ENCODE measurements at places on chromosomes 4 and X.
A peak's percentile ranks its signal among the peaks of the same experiment; 100 is the strongest.

GRCh38 chr4:1045193-1045594 is 33.8 kb downstream of the FGFRL1 start:
- no peak for DNase-seq

DNA sequence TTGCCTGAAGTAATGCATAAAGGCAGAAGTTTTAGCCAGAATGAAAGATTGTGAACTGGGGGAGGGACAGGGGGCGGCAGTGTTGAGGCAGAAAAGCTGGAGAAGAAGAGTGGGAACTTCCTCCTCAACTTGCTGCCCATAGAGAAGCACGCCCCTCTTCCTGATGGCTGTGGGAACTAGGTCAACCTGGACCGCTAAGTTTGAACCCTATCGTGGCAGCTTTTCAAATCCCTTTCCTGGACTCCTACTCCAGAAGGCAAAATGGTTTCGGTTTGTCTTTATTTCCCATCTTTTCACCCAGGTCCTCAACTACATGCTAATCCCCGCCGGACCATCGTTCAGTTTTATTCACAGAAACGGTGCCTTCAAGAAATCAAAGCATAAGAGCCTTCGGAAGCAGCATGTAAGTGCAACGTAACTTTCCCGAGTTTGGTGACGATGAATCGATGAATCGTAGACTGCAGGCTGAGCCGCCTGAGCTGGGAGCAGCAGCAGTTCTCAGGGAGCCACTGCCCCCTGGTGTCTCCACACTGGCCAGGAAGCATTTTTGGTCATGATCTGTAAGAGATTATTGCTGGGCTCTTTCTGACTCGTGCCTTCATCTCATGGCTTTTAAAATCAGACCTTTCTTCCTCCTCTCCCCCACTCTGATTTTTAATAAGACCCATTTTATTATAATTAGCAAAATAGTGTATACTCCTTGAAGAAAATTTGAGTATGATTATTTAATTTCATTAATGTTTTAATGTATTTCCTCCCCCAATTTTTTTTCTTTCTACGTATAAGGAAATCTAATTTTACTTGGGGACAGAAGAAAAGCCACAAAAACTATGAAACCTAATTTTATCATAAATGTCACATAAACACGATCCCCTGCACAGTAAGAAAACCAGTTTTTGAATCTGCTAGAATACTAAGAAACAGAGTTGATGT is 21.4 kb downstream of the SPINK2 start:
- peak; percentile 79 for DNase-seq

GRCh38 chrX:31223817-31224216 is 152.0 kb upstream of the FTHL17 start:
- DNase-seq = no peak

- DNase-seq = no peak
Measured at GRCh38 chr4:68683034-68683433, 12.6 kb upstream of the UGT2B15 start.

DNA sequence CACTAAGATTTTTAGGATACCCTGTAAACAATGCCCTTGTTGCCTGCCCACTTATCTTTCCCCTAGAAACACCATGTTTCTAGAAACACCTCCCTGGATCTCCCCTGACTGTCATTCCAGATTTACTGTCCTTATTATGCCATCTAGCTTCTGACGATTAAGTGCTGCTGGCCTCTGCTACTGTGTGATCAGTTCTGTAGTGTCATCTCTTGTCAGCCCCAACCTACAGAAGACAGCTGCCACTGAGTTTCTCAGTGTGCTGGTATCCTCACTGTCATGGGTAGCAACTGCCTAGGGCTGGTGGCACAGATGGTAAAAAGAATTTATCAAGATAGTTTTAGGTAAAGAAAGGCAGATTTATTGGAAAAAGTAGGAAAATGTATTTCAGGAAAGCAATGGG is 68.7 kb upstream of the WWC2 start:
- DNase-seq = no peak

GRCh38 chr4:118981171-118981838 is 92.7 kb downstream of the SYNPO2 start:
- no peak for DNase-seq

GRCh38 chrX:9923357-9923756 is 43.8 kb upstream of the CLDN34 start:
- no peak for DNase-seq

- DNase-seq = no peak
Measured at GRCh38 chrX:15745179-15745578, 7.1 kb downstream of the CA5B start.

GRCh38 chr4:8763966-8764901 is 107.4 kb downstream of the HMX1 start:
- DNase-seq = no peak

DNA sequence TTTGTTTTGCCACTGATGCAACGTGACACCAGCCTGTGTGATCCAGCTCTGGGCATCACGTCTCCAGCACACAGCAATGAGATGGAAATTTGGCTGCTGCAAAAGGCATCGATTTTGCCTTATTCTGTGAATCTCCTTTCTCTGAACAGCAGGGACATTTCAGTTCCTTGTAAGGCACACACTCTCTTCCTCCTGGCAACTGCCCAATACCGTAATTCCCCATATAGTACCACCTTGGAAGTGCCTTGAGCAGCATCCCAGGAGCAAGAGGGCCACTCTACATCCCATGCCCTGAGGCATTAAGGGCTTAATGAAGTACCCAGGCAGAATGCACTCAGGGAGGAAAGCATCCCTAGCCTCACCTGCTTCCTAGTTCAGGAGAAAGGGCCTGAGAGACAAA is 10.5 kb upstream of the MAMLD1 start:
- DNase-seq = no peak

- no peak for DNase-seq
Measured at GRCh38 chr4:181578911-181579310, 664.3 kb upstream of the TENM3 start.

DNA sequence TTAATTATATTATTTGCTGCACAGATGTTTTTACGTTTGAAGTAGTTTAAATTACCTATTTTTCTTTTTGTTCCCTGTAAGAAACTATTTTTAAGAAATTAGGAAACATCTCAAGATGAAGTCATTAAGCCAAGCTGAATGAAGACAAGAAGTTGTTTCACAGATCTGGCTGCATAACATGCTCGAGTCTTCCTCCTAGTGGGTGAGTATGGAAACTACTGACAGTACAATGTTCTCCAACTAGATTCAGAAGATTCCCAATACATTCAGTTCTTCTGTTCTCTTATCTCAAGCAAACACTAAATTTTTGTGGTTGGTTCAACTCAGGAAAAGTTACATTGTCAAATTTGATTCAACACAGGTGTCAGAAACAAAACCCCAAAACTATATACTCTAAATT is 256.8 kb upstream of the VCX start:
- no peak for DNase-seq

DNA sequence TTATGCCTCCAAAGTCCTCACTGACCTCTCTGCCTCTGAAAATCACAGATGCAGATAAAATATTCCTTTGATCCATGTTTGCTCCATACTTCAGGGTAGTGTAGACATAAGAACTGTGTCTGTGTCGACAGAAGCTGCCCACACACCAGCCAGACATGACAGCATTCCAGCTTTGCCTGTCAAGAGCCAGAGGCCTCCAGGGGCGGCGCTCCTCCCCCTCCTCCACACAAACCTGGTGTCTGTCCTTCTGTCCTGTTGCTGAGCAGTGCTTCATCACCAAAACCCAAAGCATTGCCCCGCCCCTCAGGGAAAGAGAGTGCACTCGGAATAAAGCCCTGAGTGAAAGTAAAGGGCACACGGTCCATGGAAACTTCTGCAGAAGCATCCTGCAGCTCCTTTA is 379.4 kb downstream of the FBXW7 start:
- no peak for DNase-seq

- no peak for DNase-seq
Measured at GRCh38 chr4:165301833-165302232, 25.6 kb upstream of the MSMO1 start.

DNA sequence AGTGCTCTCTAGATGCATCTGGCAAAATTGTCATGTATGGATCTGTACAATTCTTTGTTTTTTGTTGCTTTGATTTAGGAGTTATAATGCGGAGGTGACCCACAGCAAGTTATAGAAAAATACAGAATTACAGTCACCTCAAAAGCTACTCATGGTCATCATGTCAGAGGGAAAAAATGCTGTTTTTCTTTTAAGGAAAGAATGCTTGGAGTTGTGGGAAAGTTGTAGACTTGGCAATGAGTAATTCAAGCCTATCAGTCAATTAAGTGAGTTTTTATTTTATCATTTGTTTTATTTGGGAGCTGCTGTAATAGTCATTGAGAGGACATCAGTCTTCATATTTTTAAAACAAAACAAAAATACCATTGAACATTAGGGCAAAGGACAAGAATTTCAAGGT is 16.4 kb downstream of the FHL1 start:
- no peak for DNase-seq

DNA sequence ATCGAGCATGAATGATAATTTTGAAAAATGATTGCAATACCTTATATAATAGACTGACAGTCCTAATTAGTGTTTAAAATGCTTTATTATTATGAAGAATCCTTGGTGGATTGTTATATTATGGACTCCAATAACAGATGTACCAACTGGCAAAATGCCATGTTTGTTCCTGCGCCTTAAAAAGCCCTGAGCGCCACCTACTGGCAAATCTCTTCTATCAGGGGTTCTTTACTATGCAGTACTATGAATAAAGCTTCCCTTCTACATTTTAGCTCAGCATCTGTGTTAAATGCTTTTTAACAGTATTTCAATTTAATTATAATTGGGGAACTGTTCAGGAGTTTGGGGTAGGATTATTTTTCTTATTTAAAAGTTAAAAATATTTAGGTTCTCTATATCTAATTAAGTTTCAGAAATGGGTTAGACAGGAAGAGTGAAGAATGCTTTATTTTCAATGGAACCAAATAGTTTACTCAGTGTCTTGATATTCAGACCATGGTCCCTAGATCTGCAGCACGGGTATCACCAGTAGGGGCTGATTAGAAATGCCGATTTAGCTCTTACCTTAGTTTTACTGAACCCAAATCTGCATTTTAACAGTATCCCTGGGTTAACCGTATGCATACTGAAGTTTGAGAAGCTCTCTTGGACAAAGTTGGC is 20.0 kb downstream of the CFAP97 start:
- DNase-seq = peak; percentile 65

DNA sequence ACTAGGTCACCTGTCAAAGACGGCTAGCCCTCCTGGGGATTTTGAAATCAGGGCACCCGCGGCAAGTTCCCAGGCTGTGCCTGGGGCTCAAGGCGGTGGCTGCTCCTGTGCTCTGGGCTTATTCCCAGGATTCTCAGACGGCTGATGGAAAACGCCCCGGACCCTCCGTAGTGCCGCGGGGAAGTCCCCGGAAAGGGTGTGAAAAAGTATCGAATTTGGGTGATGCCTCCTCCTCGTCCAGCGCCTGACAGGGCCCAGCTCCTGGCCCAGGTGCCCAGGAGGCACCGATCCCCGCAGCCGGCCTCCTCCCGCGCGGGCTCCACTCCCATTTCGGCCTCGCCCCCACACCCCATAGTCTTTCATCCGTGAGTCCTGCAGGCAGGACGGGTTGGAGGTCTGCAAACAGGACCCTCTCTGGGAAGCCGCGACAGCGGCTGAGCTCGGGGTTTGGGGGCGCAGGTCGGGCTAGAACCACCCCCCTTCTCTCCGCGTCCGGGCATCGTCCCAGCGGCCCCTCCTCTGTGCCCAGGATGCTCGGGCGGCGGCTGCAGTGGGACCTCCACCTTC is 1.1 kb upstream of the NSG1 start:
- DNase-seq = no peak

GRCh38 chrX:134671294-134671693 is 13.0 kb upstream of the PLAC1 start:
- no peak for DNase-seq

- DNase-seq = no peak
Measured at GRCh38 chr4:153523941-153524386, 57.8 kb downstream of the TMEM131L start.

GRCh38 chr4:54542119-54542438 is 115.7 kb upstream of the KIT start:
- no peak for DNase-seq

- no peak for DNase-seq
Measured at GRCh38 chr4:139245590-139245989, 34.4 kb downstream of the MGARP start.

- DNase-seq = no peak
Measured at GRCh38 chrX:109830157-109830703, 97.2 kb upstream of the ACSL4 start.

DNA sequence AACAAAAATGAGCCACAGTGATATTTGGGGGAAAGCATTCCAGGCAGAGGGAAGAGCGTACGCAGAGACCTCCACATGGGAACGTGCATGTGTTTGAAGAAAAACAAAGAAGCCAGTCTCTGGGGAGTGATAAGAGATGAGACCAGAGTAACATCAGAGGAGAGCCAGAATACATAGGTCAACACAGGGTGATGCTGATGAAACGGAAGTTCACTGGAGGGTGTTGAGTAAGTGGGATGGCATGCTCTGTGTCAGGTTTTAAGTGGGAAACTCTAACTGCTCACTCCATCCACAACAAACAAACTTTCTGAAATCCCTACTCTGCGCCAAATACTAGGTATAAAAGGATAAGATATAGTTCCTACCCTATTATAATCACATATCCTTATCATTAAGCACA is 110.0 kb downstream of the ARHGAP6 start:
- no peak for DNase-seq

GRCh38 chr4:101019941-101020401 is 327.4 kb downstream of the PPP3CA start:
- DNase-seq = no peak

GRCh38 chr4:150789864-150790263 is 207.9 kb downstream of the MAB21L2 start:
- DNase-seq = no peak

DNA sequence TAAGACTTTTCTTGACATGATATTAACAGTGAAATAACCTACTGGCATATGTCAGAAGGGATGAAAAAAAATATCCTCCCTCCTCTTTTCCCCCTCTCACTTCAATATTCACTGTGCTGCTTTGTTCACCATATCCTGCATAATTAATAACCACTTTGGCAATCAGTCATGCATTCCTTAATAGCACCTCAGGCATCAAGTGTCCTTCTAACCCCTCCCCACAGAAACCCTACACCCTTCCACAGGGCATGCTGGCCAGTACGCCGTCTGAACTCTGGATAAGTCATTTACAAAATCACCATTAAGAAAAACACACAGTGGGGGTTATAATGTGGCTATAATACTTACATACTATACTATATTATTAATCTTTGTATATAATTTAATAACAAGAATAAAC is 165.9 kb downstream of the PDGFC start:
- DNase-seq = no peak

DNA sequence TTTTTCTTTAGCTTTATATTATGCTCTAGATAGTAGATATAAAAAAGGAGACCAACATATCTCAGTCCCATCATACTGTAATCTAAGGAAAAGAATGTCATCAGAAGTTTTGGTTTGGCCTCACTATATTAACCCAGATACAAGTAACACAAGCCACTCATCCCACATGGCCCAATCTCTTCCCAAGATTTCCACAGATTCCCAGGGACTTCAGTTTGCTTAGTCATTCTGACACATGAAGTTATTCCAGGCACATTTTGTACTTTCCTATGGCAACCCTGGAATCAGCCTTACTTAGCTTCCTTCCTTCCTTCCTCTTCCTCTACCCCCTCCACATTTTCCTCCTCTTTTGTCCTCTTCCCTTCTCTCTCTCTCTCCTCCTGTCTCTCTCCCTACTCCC is 21.7 kb upstream of the DCLK2 start:
- no peak for DNase-seq

GRCh38 chrX:118459494-118459893 is 36.1 kb upstream of the DOCK11 start:
- DNase-seq = no peak

- no peak for DNase-seq
Measured at GRCh38 chr4:104591510-104591911, 96.8 kb upstream of the CXXC4 start.

Measured in stimulated activated CD4-positive, alpha-beta T cell treated with anti-CD3 and anti-CD28 coated beads, TNF-alpha, amount 100 ng/mL, for 48 hours (primary cell).